NCI-H446 treated with DMSO at 0.1 percent for 48 hours (cell line): ENCODE measurements at places on chromosomes 12 and 14.
A peak's percentile ranks its signal among the peaks of the same experiment; 100 is the strongest.

DNA sequence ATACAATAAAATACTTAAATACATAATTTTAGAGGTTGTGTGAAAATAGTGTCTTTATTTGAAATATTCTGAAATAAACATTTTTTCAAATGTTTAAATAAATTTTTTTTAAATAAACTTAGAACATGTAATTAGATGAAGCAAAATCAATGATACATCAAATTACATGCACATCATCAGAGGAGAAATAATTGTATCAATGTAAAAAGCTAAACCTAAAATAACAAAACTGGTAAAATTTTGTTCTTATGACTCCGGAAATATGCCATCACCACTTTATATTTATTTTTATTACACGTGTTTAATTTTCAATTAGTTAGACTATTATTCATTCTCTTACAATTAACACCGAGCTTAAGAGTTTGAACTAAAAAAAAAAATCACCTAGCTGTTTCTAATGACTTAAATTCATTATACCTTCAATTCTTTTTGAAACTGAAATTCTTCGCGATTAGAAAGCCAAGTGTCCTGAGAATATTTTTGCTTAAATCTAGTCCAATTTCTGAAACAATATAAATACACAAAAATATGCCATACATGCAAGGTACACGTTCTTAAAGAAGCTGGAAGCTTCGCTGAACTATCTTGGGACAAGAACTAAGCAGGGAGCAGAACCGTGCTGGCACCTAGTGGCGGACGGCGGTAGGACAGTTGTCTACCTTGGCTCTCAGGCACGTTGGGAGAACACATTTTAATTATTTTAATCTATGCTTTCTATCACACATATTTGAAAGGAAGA, 230.5 kb downstream of the SLC25A21 start:
- DNase-seq = peak; percentile 45

DNA sequence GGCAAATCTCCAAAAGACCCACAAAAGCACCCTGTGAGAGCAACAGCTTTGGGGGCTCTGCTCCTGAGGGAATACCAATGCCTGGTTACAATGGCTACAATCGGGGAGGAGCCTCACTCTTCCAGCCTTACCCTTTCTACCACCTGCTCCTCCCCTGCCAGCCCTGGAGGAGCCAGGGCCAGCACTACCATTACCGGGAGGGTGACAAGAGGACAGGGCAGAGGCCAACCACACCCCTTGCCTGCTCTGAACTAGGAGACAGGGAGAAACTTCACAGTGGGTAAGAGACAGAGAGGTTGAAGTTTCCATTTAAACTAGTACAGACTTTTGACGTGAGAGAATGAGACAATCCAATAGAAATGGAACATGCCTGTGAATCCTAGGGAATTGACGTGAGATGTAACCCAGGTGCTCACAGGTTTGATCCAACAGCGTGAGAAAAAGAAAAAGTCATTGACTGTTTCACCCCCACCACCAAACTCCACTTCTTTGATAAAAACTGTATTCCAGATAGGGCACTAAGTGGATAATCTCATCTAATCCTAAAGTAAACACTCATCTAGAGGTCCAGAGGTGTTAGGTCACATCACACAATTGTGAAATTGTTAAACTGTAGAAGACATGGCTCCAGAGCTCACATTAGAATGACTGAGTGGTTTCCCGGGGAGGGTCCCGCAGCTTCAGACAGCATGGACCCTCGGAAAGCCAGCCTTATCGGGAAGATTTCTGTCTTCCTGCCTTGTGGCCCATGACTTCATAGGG, 8.4 kb upstream of the TC2N start:
- no peak for DNase-seq

DNA sequence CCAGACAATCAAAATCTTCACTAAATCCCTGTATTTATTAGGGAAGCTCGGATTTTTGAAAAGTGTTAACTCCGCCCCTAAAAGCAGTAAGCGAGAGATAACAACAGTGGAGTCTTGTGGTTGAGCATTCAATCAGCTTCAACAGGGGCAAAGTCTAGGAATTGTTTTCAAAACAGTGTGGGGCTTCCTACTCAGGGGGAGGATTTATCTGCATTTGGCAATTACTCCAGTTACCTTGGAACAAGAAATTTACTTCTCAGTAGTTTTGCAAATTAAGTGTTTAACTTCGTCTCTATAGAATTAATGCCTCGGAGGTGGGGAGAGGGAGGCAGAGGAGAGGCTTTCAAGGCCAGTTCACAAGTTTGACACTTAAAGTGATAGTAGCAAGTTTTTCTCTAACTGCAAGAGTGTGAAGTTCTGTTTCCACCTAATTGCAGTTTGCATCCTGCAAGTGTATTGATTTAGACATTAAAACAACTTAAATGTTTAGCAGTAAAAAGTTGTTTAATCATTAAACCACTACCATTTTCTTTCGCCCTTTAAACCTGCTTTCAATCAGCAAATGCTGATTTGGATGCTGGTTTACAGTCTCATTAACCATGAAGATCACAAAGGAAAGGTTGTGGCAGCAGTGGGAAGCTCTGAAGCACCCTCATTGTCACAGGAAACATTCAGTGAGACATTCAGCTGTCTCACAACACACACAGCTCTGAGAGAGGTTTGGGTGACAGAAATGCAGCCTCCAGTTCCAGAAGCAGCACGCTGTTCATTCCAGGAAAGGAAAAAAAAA, 102.0 kb downstream of the HMGA2 start:
- no peak for DNase-seq

DNA sequence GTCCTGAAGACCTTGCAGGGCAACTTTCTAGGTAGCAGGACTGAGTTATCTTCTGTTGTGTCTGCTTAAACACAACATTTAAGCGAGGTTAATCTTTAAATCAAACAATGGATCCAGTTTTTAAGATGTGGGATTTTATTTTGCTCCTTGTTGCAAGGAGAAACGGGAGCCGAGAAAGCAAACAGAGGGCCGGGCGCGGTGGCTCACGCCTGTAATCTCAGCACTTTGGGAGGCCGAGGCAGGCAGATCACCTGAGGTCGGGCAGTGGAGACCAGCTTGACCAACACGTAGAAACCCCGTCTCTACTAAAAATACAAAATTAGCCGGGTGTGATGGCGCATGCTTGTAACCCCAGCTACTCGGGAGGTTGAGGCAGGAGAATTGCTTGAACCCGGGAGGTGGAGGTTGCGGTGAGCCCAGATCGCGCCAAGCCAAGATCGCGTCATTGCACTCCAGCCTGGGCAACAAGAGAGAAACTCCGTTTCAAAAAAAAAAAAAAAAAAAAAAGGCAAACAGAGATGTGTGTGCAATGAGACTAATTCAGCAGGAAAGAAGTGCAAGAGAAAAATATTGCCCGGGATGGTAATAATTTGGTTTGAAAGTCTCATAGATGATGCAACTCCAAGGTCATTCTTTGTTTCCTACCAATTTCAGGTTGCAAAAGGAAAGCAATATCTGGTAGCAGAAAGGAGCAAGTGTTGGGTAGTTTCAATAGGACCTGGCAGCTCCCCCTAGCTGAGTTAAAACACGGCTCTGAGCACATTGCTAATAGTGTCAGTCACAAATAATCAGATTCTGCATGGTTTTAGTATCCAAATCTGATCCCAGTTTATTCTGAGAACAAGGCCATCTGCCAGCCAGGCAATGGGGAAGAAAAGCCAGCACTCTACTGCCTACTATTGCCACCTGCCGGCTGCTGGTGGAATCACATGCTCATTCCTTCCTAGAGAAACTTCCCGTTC, 141.4 kb downstream of the PPM1H start:
- peak; percentile 89 for DNase-seq

- DNase-seq = no peak
These were observed 37.6 kb upstream of the SLCO1C1 start for GRCh38 chr12:20657496-20657895.

GRCh38 chr12:85644508-85644907, 191.7 kb downstream of the RASSF9 start:
- DNase-seq = no peak

DNA sequence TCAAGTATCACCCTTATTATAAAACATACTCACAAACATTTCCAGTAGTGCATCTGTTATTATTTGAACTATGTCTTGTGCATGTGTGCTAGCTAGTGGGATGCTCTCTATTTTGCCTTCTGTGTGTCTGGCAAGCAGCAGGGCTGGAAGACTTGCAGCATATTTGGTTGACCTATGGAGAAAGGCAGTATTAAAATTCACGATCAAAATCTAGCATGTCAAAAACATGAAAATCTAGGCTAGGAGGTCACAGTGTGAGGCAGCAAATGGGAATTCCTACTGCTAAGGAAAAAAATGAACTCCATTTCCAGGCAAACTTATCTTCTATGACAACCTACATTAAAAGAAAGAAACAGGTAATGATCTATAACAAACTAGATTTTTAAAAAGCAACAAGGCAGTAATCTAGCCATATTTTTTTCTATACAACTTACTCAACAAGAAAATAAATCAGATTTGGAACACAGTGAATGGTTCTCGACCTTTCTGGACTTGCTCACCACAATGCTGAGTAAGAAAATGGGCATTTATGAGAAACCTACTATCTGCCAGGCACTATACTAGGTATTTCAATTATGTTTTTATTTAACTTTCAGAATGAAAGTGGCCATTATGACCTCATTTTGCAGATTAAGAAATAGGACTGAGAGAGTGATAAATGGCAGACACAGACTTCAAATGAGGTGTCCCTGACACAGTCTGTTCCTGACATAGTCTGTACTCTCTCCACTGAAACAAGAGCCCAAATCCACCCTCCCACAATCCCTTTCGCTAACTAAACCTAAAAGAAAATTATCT, 96.8 kb downstream of the TXNDC16 start:
- no peak for DNase-seq

GRCh38 chr14:82445810-82446570, 912.3 kb upstream of the SEL1L start:
- no peak for DNase-seq

GRCh38 chr14:75905147-75905904, 76.5 kb downstream of the TGFB3 start:
- DNase-seq = no peak

DNA sequence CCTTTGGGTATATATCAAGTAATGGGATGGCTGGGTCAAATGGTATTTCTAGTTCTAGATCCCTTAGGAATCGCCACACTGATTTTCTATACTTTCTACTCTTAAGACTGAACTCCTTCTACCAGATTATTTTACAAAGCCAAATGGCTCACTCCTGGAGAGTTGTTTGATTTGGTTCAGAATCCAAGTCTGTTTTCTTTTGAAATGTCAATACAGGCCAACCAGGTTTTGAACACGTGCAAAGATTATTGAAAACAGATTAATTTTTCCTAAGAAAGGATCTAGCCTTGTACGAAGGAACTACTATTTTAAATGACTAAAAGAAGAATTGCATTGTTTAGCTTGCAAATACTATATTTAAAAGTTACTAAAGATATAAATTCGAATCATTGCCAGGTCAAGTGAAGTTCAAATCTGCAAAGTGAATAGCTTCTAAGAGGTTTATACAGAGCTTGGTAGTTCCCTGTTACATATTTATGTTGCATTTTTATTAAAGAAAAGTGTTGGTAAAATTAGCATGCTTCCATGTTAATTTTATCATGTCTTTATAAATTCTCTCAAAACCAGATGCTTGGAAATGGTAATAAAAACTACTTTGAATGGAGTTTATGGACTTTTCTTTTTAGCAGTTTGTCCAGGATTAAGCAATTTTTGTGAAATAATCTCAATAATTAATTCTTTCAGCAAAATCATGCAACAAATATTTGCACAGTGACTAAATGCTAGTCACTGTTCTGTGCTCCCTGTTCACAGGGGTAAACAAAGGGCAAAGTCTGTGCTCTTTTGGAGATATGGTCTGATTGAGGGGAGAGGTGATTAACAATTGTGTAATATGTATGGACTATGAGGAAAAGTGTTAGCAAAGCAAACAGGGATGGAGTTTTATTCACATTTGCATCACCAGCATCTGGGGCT, 38.9 kb downstream of the GPR65 start:
- DNase-seq = no peak

GRCh38 chr12:49872381-49872780, 29.5 kb upstream of the BCDIN3D start:
- no peak for DNase-seq

GRCh38 chr14:103869406-103870143, 22.2 kb upstream of the PPP1R13B start:
- no peak for DNase-seq

- DNase-seq = no peak
These were observed 9.3 kb downstream of the GXYLT1 start for GRCh38 chr12:42135259-42135814.

GRCh38 chr12:67391034-67391433, 121.9 kb downstream of the CAND1 start:
- DNase-seq = no peak

GRCh38 chr14:71142375-71143038, 235.2 kb downstream of the PCNX1 start:
- DNase-seq = no peak

- no peak for DNase-seq
These were observed 19.7 kb upstream of the MON2 start for GRCh38 chr12:62446754-62447452.

DNA sequence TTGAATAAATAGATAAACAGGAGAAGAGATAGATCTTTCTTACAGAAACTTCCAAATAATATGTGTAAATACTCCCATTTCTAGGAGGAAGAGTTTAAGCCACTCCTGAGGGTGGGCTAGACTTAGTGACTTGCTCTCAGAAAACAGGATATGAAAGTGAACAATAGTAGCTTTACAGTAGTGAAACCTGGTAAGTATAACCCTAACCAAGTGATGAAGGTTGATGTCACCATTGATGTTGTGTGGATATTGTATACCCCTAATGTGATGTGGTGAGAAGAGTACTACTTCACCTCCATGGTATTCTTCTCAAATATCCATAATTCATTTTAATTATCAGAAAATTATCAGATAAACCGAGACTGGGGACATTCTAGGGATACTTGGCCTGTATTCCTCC, 20.9 kb downstream of the AKAP6 start:
- DNase-seq = no peak

DNA sequence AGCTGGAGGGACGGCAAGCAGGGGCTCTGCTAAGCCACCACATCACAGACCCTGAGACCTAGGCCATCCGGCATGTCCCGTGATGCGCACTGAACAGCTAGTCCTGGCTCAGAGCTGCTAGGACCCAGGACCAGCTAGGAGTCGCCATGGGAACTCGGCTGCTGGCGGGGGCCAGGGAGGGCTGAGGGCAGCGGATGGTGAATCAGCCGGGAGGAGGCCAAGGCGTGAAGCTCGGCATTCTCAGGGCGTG, 5.1 kb downstream of the AHNAK2 start:
- peak; percentile 77 for DNase-seq
